ENCODE measurements at places on chromosomes 5 and 9.
A peak's percentile ranks its signal among the peaks of the same experiment; 100 is the strongest.

GRCh38 chr9:35920051-35920620 is 10.8 kb downstream of the SPAAR start:
- DNase-seq = no peak

- no peak for DNase-seq
These were observed 93.8 kb downstream of the FEM1C start for GRCh38 chr5:115450741-115451140.

DNA sequence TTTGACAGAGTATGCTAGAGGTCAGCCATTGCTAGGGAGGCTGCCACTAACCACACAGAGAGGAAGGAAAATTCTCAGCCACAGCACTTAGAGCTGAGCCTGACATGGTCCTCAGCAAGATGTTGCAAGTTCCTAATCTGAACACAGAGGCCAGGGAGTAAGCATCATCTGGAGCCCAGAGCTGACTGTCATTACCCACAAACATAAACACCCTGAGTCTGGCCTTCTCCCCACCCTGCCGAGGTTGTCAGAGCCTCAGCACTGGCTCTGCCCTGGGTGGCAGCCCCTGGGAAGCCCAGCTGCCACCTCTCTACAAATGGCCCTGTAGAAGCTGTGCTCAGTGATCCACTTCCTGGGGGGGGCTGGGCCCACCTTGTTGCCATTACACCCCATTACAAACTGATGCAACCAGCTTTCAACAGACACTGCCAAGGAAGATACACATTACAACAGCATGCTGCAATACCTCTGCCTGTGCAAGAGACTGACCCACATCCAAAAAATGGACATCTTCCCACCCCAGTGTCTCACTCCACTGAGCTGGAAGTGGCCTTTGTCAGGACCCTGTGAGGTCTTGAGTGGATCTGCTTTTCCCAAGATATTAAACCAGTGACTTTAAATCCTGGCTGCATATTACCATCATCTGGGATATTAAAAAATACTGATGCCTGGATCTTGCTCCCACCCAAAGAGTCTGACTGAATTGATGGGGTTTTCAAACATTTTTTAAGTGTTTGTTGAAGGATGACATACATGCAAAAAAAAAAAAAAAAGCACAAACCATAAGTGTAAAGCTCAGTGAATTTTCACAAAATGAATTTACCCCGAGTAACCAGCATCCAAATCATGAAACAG is 33.0 kb downstream of the IRF1 start:
- no peak for DNase-seq

- no peak for DNase-seq
These were observed 711.3 kb upstream of the COX7C start for GRCh38 chr5:85906460-85906859.

GRCh38 chr5:150757087-150757649 is 1.6 kb downstream of the DCTN4 start:
- no peak for DNase-seq

- no peak for DNase-seq
These were observed 12.5 kb upstream of the NREP start for GRCh38 chr5:111769541-111769940.

DNA sequence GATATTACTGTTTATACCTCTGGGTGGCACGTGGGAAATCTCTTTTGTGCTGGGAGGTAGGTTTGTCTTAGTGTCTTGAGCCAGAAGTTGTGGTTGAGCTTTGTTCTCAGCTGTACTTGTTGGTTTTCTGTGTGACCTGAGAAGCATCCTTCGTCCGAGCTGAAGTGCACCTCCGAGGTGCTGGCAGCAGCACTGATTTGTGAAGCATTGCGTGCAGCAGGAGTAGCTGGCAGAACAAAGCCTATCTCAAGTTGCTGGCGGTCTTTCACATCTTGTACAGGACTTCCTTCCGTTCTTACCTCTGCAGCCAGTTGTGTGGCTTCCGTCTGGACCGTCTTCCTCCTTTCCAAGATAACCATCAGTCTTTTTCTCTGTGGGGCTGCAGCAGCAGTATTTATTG is 4.3 kb downstream of the PRRC2B start:
- peak; percentile 59 for DNase-seq

- no peak for DNase-seq
These were observed 366.0 kb downstream of the ARRDC3 start for GRCh38 chr5:91016954-91017700.

DNA sequence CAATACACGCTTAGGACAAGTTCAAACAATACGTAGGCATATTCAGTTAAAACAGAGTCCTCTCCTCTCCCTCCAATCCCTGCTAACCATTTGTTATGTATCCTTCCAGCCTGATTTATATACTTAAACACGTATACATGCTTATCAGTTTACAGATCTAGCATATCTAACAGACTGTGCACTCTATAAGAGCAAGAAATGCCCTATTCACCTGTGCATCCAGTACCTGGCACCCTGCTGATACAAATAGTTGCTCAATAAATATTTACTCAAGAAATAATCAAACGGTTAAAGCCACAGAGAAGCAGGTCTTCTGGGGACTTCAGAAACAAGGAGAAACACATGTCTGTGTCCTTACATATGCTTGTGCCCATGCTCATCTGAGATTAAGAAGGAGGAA is 55.9 kb downstream of the MLLT3 start:
- DNase-seq = no peak

DNA sequence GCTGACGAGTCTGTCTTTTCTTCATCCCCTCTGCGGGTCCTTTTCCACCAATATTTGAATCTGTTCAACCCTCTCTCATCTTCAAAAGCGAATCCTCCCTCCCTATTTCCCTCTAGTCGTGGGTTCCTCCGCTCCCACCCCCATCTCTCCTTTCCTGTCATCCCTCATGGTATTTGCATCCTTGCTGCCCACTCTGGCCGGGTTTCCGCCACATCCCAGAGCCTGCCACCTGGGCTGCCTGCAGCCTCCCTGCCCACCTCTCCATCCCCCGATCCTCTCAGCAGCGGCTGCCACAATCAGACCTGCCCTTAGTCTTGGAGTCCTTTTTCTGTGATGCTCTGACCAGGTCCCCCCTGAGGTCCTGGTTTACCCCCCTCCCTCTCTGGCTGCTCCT is 44.9 kb downstream of the JADE2 start:
- DNase-seq = no peak

- DNase-seq = no peak
These were observed 19.0 kb downstream of the CARTPT start for GRCh38 chr5:71737931-71738539.

GRCh38 chr9:29213417-29214153 is 1640.3 kb upstream of the C9orf72 start:
- DNase-seq = no peak

DNA sequence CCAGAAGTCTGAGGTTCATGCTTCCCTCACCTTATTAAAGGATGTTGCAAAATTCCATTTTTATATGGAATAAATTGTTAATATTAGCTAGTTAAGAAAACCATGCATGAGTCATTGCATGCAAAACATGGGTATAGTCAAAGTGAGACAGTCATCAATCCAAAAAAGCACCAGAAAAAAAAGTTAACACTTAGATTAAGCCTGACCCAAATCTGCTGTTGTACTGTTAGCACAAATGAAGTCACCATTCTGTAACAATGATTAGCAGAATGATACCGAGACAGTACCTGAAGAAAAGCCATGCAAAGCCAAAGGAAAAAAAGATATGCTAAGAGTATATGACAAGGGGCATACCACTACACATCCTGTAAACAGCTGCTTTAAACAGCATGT is 49.5 kb downstream of the PKD2L2 start:
- DNase-seq = no peak

DNA sequence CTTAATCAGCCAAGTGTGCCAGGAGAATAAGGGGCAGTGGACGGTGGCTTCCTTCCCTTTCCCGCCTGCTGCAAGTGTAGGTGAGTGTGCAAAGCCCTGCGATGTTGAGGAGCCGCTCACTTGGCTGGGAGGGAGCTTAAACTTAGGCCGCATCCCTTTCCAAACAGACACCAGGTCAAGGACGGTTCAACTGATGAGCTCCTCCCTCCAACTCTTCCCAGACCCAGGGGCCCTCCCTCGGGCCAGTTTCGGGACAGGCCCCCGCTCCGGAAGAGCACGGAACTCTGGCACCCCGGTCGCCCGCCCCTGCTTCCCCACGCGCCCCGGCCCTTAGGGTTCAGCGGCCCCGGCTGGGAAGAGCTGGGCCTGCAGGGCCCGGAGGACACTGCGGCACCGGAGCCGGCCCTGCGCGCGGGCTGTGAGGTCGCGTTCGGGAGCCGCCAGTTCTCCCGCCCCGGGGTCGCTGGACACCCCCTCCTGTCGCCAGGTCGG is 481 bp downstream of the MRPL36 start:
- DNase-seq = no peak

DNA sequence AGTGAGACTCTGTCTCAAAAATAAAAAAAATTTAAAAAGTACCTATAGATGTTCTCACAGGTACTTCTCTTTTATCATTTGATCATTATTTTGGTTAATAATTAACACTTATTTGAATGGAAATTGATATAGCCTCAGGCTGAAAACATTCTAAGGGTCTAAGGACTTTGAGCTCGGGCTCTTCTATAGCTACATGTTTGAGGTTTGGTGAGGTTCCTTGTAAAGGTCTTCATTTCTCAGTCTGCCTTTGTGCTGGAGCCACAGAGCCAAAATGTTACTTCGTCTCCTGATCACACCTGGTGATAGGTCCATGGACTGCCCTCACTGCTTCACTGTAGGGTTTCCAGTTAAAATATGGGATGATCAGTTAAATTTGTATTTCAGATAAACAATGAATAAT is 22.6 kb downstream of the ARHGEF37 start:
- no peak for DNase-seq

- peak; percentile 60 for DNase-seq
These were observed 10.3 kb upstream of the CD180 start for GRCh38 chr5:67206929-67207328.

DNA sequence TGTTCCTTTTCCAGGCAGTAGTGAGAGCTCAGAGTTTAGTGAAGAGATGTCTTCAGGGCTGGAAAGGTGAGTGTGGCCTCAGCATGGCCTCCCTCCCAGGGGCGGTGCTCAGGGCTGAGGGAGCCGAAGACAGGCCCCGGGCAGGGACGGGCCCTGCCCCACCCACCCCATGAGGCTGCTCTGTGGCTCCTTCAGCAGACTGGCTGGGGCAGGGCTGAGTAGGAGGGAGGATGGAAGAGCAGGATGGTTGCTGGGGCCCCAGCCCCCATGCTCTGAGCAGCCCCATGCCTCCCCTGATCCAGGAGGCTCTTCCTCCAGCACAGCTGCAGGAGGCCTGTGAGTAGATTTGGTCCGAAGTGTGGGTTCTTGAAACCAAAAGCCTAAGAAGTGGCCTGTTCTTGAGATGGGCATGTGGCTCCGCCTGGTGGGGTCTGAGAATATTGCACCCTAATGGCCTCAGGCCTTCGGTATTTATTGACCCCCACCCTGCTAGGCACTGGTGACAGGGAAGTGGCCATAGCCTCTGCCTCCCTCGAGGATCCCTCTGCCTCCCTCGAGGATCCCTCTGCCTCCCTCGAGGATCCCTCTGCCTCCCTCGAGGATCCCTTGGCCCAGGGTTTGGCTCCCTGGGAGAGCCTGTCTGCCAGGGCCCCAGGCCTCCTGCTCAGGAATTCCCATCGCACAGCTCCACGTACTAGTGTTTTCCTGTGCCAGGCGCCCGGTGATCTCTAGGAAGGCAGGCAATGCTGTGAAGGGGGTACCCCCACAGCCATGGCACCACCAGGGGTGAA is 65.4 kb upstream of the GARNL3 start:
- DNase-seq = peak; percentile 47

GRCh38 chr5:59367791-59368394 is 525.6 kb downstream of the PDE4D start:
- DNase-seq = peak; percentile 3

DNA sequence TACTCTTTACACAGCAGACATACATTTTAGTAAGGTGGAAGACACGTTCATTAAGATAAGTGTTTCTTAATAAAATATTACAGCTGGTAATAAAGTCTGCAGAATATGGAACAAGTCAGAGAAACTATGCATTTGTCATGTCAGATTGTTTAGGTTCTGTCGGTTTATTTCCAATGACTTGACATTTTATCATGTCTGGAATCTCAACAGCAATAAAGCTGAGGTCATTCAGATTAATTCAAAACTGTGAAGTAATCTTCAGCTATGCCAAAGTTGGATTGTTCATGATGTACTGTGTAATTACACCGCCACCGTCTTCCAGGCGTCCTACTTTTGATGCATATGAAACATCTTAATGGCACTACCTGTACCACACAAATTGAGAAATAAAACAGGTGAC is 1032.6 kb downstream of the CDH12 start:
- DNase-seq = no peak

DNA sequence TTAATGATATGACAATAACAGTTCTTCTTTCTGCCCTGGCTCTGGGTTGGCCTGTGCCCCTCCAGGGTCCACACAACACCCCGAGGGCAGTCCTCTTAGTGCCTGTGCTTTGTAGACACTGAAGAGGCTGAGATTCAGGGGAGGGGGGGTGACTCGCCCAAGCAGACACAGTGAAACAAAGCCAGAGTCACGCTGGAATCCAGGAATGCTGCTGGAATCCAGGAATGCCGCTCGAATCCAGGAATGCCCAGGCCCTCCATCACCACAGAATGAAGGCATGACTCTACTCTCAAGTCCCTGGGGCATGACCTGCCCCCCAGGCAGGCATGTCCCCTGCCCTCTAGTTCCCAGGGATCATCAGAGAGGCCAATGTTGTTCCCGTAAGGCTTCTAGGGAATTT is 73.1 kb downstream of the LRSAM1 start:
- no peak for DNase-seq

- DNase-seq = no peak
These were observed 12.3 kb downstream of the CCNH start for GRCh38 chr5:87400305-87400899.

DNA sequence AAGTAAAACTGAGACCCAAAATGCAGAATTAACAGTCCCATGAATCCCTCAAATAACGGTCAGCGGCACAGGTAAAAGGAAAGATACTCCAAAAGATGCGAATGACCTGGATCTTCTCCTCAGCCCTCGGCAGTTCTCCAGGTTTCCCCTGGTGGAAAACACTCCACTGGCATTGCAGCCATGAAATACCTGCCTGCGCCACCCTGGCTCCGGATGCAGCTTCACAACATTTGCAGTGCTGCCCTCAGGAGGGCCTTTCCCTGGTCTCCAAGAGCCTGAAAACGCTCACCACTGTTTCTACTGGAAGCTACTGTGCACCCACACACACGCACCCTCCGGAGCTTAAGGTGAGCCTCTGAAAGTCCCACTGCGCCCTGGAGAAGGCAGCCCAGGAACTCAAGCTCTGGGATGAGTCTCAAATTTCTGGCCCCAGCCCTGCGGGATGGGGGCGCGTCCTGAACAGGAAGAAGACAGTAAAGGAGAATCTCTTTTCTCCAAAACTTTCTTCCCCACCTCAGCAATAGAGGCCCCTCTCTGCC is 612 bp downstream of the UGT3A2 start:
- no peak for DNase-seq

DNA sequence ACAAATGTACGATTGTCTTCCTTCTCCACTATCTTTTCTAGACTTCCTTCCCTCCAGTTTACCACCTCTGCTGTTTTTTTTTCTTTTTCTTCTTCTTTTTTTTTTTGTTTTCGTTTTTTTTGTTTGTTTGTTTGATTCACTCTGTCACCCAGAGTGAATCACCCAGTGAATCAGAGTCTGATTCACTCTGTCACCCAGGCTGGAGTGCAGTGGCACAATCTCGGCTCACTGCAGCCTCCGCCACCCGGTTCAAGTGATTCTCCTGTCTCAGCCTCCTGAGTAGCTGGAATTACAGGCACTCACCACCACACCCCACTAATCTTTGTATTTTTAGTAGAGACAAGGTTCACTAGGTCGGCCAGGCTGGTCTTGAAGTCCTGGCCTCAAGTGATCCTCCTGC is 375.7 kb downstream of the NTRK2 start:
- DNase-seq = no peak
